NCI-H345 (cell line): ENCODE measurements at places on chromosomes 2 and 18.

- DNase-seq, result no peak
These were observed 137.2 kb upstream of the TTC39C start for GRCh38 chr18:23877371-23877770.

DNA sequence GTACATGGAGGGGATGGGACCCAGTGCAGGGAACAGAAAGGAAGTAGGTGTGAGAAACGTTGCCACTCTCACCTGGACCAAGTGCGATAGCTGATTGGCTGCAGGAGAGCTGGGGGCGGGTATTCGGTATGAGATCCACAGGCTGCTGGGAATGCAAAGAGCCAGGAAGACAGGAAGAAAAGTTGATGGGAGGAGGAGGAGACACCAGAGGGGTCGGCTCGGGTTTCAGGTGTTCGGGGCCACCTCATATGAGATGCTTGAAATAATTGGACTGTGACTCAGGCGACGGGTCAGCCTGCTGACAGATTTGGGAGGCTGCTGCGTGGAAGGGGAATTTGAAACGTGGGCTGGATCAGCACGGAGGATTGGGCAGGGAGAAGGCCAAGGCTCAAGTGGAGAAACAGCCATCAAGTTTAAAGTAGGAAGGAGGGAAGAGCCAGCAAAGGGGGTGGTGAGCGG, 65.1 kb downstream of the MRPS9 start:
- no peak for DNase-seq

DNA sequence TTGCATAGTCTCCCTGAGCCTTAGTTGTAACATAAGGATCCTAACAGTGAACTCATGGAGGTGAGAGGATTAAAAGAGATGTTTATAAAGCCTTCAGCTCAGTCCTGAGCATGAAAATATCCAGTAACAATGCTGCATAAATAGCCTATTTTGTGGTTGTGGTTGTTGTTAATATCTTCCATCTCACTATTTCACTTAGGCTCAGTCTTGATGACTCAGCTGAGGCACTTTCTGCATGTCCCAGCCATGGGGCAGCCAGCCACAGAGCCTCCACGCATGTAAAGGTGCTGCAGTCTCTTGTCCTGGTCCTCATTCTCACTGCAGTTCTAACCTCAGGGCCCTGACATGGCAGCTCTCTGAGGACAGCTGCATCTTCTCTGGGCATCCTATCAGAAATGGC, 218.8 kb upstream of the PKDCC start:
- no peak for DNase-seq

DNA sequence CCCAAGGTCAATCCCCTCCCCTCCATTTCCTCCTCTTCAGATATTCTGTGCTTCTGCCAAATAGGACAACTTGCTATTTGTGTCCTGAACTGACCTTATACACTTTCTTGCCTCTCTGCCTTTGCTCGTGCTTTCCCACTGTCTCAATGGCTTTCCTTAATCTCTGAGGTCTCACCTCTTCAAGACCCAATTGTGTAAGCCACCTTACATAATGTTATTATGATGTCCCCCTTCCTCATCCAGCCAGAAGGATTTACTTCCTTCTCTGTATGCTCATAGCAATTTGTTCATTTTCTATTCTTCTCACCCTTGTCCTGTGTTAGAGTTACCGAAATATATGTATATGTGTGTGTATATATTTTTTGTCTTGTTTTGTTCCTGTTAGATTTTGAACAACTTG, 26.9 kb upstream of the DARS1 start:
- DNase-seq, result no peak

- no peak for DNase-seq
These were observed 205.8 kb downstream of the LDLRAD4 start for GRCh38 chr18:13424363-13424762.

DNA sequence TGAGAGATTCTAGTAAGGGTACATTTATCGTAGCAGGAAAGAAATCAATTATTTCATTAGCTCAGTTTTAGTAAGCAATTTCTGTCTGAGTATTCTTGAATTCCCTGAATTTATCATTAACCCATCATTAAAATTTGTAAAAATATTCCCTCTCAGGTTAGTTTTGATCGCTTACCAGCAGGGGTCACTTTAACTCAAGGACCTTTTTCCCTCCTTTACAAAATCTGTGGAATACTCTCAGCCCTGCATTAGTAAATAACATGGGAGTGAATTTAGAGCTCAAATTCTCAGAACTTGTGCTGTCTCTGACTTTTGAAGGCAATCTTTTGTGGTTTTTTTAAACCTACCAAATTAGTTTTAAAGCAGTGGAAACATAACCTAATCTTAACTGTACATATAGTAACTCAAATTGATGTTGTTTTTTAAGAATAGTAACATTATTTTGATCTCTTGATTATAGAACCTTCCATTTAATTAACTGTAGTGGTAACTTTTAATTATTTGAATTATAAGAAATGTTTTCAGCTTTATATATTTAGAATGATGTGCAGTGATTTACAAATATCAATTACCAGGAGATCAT, 97.2 kb downstream of the AGPS start:
- DNase-seq, result peak; percentile 21

DNA sequence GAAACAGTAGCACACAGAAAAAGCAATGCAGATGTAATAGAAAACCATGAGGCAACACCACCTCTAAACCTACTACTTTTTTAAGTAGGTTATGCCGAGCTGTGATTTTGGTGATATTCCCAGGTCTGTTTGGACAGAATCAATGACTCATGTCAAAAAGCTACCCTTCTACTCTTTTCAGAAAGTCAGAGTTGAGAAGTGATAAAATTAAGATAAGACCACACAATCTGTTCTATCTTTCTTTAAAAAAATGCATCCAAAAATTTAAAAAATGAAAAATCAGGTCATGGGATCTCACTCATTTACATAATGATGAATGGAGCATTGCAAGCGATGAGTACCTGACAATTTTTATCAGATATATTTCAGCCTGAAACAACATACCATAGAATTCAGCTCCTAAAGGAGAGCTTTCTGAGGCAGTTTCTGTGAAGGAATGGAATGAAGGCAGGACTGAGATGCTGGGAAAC, 826.3 kb downstream of the BCL11A start:
- no peak for DNase-seq

GRCh38 chr2:109372614-109373013, 241.2 kb downstream of the SEPTIN10 start:
- no peak for DNase-seq

GRCh38 chr18:71287268-71287667, 998.4 kb downstream of the SOCS6 start:
- DNase-seq, result no peak

GRCh38 chr2:23685181-23685580, 241.7 kb downstream of the ATAD2B start:
- DNase-seq, result no peak

DNA sequence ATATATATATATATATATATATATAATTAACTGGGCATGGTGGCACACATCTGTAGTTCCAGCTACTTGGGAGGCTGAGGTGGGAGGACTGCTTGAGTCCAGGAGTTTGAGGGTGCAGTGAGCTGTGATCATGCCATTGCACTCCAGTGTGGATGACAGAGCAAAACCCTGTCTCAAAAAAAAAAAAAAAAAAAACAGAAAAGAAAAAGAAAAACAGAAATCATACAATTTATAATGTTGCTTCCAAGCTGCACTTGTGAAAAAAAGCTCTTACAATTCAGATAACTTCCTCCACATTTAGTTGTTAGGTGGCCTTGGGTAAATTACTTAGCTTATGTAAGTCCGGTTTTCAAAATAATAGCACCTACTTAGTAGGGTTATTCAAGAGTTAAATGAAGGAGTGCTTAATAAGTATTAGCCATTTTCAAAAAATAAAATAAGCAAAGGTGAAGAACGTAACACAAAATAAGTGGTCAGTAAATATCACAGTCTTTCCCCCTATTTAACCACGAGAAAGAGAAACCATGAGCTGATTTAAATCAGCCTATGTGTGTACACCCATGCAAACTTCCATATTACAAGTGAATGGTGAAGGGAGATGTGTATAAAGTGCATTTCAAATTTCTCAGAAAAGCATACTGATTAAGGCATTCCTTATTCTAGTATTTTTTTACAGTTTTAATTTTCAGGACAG, 2.3 kb downstream of the WIPF1 start:
- no peak for DNase-seq

DNA sequence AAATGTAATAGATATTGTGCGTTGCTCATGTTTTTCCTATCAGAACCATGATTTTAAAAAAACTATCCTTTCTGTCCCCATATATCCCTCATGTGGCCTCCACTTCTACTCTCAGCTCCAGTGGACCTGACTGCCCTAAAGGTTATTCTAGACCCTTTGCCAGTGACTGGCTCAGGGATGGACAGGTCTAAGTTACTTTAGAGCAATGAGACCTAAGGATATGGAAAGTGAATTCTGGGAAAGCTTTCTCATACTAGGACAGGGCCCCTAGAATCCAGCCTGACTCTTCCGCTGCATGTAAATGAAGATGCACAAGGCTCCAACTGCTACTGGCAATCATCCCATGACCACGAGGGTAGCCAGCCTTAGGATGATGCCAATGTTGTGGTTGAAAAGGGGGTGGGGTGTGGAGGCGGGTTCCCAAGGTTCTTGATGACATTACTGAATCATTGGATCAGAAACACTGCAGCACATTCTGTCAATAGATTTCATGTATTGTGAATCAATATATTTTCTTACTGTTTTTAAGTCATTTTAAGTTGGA, 21.3 kb downstream of the C2orf69 start:
- no peak for DNase-seq

GRCh38 chr2:143833015-143833660, 686.8 kb downstream of the ZEB2 start:
- DNase-seq, result no peak

- DNase-seq, result no peak
These were observed 13.4 kb upstream of the MAPRE3 start for GRCh38 chr2:26957041-26957440.

DNA sequence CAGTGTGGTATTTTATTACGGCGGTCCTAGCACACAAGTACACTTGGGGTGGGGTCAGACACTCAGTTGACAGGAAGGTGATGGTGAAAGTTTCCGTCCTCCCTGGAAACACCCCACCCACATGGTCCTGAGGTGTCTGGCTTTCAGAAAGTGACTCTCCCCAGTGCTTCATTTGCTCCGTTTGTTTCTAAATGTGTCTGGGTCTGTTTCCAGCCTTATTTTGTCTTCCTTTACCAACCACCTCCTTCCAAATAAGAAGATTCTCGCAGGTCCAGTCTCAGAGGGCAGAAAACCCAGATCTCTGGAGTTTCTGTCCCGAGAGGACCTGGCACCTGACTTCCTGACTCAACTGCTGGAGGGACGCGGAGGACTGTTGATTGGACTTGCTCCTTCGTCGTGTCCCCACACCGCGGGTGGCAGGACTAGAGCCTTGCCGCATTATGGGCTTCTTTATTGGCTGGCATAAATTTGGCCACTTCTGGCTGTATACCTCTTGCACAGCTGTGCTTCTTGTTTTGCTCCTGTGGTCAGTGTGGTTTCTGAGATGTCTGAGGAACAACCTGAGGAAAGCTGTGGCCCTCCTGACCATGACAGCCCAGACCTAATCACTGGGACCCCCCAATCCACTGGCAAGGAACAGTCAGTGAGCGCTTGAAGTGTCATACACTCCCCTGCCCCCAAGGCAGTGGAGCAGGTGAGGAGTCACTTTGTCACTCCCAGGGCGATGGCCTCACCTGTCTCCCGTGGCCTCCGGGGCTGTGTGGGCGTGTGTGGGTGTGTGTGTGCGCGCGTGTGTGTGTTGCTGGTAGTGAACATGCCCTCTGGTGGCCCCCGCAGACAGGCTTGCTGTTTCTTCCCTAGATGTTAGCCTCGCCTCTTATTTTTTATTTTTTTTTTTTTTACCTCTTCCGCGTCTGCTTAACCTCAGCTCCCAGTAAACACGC, 45.6 kb downstream of the MEX3C start:
- DNase-seq, result no peak

GRCh38 chr2:236167297-236168109, 683 bp downstream of the GBX2 start:
- peak; percentile 59 for DNase-seq

DNA sequence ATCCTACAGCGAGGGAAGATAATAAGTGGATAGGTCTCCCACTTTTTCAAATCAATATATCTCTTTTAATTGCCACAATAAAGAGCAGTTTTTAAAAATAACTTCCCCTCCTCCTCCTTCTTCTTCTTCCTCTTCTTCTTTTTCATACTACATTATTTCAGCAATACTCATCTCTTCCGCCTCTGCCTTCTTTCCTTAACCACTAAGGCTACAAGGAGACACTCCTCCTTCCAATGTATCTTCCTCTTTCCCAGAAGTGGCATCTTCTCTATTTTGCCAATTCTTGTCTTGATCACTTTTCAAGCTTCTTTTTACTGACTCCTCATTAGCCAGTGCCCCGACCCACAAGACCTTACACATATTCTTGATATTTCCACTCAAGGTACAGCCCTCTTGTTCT, 546.6 kb upstream of the CHAC2 start:
- DNase-seq, result no peak

DNA sequence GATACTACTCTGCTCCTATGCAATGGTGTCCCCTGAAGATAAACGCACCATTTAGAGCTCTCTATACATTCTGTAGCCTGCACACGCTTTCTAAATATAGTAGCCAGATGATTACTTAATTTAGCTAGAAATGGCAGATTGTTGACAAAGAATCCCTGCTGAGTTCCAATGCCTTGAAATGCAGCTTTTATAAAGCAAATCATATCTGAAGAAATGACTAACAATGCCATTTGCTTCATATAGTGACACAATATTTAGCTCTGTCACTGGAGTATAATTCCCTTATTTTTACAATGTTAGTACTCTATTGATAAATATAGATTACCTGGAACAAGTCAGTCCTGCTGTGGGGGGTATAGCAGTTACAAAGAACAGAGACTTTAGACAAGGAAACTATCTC, 166.2 kb downstream of the CDCA7 start:
- DNase-seq, result no peak

DNA sequence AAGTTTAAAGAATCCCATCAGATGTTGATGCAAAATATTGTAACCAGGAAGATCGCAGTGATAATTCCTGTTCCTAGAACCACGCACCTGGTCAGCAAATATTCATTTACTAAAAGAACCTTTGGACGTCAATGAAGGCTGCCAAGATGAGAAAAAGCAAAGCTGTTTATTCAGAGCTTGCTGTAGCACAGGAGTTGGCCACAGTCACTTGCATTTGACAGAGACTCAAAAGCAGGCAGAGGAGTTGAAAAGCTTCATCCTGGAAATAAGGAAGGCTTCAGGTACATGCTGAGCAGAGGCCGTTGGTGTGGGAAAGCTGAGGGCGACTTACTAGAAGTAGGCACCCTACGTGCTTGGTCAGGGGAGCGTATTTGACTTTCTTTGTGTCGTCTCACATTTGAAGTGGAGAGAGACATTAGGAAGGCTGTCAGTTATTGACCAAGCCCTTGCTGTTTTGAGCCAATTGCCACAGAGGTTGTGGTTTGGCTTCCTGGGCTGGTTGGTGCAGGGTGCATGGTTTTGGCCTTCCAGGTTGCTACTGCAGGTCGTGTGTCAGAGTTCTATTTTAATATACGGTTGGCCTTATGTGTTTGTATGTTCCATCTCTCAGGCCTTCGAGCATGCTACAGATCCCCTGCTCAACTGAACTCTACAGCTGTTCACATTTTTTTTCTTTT, 289.6 kb downstream of the METTL4 start:
- DNase-seq, result no peak
